Spleen (tissue), 13 donors: ENCODE measurements at places on chromosomes 12 and 14. TPM values are rescaled to one million over a fixed set of nuclear protein-coding genes. Genes with fewer than 3 reads are reported as not detected.

Gene ERBB3
- 0.81 TPM for total RNA-seq

Gene CCDC198
- total RNA-seq, result not detected

Gene GPRC5D
- total RNA-seq, result 1.4 TPM

Gene CLEC2B
- 60.1 TPM for total RNA-seq

DNA sequence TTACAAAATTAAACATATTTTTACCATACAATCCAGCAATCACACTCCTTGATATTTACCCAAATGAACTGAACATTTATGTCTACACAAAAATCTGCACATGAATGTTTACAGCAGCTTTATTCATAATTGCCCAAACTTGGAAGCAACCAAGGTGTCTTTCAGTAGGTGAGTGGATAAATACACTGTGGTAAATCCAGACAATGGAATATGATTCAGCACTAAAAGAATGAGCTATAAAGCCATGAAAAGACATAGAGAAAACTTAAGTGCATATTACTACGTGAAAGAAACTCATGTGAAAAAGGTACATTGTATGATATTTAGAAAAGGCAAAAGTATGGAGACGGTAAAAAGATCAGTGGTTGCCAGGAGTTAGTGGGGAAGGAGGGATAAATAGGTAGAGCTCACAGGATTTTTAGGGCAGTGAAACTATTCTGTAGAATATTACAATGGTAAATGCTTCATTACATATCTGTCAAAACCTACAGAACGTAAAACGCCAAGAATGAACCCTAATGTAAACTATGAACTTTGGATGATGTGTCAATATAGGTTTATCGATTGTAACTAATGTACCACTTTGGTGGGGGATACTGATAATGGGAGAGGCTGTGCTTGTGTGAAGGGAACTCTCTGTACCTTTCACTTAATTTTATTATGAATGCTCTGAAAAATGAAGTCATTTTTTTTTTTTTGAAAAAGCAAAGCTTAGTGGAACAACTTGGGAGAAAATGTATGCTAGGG is 295.7 kb downstream of the CEP128 start:
- H3K4me3 ChIP-seq, result no peak overlapping the region
- DNase-seq, result no peak
- no peaks in the 10 kb centered on the region for H3K36me3 ChIP-seq

GRCh38 chr12:74581439-74581838 is 43.8 kb downstream of the ATXN7L3B start:
- H3K27me3 ChIP-seq, result no peaks in the 10 kb centered on the region
- no peaks in the 10 kb centered on the region for H3K36me3 ChIP-seq
- no peak overlapping the region for H3K4me3 ChIP-seq
- no peaks in the 10 kb centered on the region for H3K4me1 ChIP-seq
- H3K27ac ChIP-seq, result no peak overlapping the region
- DNase-seq, result no peak

GRCh38 chr12:64600164-64600561 is 10.1 kb upstream of the RASSF3 start:
- no peaks in the 10 kb centered on the region for H3K27me3 ChIP-seq
- H3K36me3 ChIP-seq, result no peaks in the 10 kb centered on the region
- no peak overlapping the region for H3K27ac ChIP-seq

- peak overlapping the region; percentile 22 for H3K4me3 ChIP-seq
- H3K27me3 ChIP-seq, result no peaks in the 10 kb centered on the region
- no peak for DNase-seq
- no peaks in the 10 kb centered on the region for H3K36me3 ChIP-seq
- peaks cover 62% of the 10 kb centered on the region for H3K4me1 ChIP-seq
These were observed 7.5 kb downstream of the HEBP1 start for GRCh38 chr12:12992418-12993130.

DNA sequence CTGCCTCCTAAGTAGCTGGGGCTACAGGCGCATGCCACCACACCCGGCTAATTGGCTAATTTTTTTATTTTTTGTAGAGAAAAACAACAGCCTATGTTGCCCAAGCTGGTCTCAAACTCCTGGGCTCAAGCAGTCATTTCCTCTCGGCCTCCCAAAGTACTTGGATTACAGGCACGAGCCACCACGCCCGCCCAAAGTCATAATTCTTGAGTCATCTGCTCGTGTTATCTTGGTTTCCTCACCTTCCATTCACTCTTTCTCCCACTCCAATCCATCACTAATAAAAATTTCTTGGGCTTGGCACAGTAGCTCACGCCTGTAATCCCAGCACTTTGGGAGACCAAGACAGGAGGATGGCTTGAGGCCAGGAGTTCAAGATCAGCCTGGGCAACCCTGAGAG is 32.0 kb downstream of the ITGA7 start:
- DNase-seq, result no peak
- H3K4me1 ChIP-seq, result no peaks in the 10 kb centered on the region
- no peaks in the 10 kb centered on the region for H3K36me3 ChIP-seq
- H3K4me3 ChIP-seq, result no peak overlapping the region
- peak overlapping the region; percentile 22 for H3K27ac ChIP-seq

DNA sequence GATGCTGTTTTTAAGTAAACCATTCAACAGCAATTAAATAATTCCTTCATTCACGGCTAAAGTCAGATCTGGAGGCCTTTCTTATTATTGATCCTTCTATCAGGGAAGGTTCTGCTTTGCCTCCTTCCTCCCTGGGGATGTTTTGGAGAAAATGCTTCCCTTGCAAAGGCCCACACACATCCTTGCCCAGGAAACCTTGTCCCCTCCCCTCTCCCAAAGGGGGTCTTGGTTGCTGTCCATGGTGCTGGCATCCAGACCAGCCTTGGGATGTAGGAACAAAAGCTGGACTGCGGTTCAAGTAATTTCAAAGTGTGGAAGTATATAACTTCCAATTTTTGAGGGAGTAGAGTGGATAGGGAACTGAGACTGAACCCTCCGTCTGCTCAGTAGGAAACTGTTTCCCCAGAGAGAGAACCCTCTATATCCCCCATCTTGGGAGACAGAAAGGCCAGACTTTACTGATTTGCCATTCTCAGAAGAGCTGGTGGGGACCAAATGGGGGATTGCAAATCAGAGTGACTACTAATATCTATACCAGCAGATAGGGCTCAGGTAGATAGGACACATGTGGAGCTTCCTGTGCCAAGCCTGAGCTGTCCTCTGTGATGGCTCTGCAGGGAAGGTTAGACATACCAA is 5.6 kb downstream of the MARCHF9 start:
- no peak overlapping the region for H3K4me3 ChIP-seq
- H3K4me1 ChIP-seq, result peaks cover 30% of the 10 kb centered on the region

- no peak overlapping the region for H3K4me3 ChIP-seq
- no peaks in the 10 kb centered on the region for H3K36me3 ChIP-seq
- no peaks in the 10 kb centered on the region for H3K27me3 ChIP-seq
- H3K27ac ChIP-seq, result no peak overlapping the region
These were observed 4.7 kb upstream of the DIO2 start for GRCh38 chr14:80215756-80216581.

DNA sequence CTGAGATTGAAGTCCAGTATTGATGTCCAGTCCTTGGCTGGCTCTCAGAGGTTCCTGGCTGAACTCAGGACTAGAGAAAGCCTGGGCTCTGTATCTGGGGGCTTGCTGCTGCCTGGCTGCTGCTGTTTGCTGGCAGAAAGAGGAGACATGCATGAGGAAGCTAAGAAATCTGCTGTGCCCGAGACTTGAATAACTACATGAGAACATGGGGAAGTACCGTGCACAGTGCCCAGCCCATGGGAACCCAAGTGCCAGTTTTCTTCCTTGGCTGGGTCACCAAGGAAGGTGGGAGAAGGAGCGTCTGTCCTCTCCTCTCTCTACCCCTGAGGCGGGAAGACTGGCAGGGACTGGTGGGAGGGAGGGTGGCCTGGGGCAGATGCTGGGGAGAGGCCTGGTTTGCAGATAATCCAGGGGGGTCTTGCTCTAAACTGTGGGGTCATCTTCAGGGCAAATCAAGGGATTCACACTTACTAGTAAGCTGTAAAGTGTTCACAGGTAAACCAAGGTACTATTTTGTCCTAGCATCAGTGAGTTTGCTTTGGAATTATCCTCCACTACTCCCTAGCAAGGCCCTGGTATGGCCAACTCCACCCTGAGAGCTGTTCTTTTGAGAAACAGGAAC is 13.8 kb upstream of the ZFP36L1 start:
- peaks cover 21% of the 10 kb centered on the region for H3K4me1 ChIP-seq
- DNase-seq, result peak; percentile 84
- H3K36me3 ChIP-seq, result no peaks in the 10 kb centered on the region
- H3K4me3 ChIP-seq, result no peak overlapping the region

DNA sequence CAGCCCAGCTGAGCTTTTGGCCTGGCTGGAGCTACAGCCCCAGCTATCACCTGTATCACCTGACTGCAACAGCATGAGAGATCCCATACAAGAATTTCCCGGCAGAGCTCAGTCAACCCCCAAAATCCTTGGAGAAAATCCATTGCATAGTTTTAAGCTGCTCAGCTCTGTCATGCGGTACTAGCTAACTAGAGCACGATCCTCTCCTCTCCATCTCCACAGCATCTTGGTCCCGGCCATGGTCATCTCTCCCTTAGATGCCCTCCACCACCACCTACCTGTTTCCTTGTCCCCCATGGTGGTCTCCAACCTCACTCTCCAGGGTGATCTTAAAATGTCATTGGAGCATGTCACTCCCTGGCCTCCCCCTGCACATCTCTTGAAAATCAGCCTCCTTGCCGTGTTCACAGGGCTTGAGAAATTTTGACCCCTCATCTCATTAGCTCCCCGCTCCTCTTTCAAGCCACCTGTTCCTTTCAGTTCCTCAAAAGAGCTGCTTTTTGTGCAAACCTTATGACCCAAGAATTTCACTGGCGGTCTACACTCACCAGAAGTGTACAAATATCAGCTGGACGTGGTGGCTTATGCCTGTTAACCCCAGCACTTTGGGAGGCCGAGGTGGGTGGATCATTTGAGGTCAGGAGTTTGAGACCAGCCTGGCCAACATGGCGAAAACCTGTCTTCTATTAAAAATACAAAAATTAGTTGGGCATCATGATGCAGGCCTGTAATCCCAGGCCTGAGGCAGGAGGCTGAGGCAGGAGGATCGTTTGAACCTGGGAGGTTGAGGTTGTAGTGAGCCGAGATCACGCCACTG is 8.1 kb upstream of the CLMN start:
- peak overlapping the region; percentile 21 for H3K4me3 ChIP-seq
- H3K27me3 ChIP-seq, result no peaks in the 10 kb centered on the region
- H3K36me3 ChIP-seq, result no peaks in the 10 kb centered on the region
- H3K27ac ChIP-seq, result peak overlapping the region; percentile 72

DNA sequence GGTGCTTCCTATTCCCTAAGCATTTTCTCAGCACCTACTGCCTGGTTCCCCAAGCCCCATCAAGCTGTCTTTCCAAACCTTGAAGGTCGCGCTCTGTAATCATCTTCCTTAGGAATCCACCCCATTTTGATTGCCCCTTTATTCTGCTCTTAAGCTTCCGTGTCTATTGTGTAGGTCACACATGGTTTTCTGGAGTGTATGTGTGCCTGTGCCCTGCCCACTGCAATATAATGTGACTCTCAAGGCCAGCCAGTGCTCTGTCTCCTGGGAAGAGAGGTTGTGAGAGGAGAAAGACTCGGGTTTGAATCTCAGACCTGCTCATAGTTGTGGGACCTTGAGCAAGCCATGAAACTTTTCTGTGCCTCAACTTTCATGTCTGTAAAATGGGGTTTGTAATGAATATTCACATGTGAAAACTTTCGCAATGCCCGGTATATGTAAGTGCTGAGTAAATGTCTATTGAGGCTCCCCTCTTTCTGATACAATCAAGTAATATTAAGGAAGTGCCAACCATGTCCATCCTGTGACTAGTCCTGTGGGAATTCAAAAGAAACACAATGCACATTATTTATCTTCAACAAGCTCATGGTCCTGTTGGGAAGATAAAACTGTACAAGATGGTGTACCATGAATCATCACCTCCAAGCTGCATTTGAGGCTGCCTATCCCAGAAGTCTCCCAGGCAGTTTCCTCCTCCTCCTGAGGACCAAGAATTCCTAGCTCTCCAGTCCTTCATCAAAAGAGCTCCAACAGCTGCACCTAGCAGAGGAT is 774 bp upstream of the KRT75 start:
- H3K4me1 ChIP-seq, result no peaks in the 10 kb centered on the region
- no peaks in the 10 kb centered on the region for H3K36me3 ChIP-seq
- H3K27ac ChIP-seq, result no peak overlapping the region
- no peak overlapping the region for H3K4me3 ChIP-seq
- H3K27me3 ChIP-seq, result no peaks in the 10 kb centered on the region
- DNase-seq, result no peak

DNA sequence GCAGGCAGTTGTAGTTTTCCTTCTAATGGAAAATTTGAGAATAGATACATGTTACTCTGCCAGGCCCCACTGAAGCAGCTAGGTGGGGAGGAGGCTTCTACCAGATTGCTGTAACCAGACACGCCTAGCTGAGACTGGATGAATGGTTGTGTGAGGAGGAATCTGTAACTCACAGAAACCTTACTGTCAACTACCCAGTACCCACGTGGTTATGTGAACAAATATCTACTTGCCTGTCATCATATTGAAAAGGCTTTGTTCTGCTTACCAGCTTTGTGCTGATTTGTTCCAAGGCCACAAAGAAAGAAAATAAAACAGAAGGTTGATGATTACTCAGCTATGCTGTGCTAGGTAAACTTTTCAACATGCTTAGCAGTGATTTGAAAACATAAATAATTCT is 167.2 kb downstream of the CAPZA3 start:
- no peaks in the 10 kb centered on the region for H3K27me3 ChIP-seq
- H3K27ac ChIP-seq, result no peak overlapping the region
- H3K36me3 ChIP-seq, result no peaks in the 10 kb centered on the region
- H3K4me1 ChIP-seq, result no peaks in the 10 kb centered on the region
- DNase-seq, result no peak

GRCh38 chr14:40123816-40124215 is 691.6 kb upstream of the FBXO33 start:
- no peaks in the 10 kb centered on the region for H3K27me3 ChIP-seq
- DNase-seq, result no peak
- H3K27ac ChIP-seq, result no peak overlapping the region
- no peak overlapping the region for H3K4me3 ChIP-seq

DNA sequence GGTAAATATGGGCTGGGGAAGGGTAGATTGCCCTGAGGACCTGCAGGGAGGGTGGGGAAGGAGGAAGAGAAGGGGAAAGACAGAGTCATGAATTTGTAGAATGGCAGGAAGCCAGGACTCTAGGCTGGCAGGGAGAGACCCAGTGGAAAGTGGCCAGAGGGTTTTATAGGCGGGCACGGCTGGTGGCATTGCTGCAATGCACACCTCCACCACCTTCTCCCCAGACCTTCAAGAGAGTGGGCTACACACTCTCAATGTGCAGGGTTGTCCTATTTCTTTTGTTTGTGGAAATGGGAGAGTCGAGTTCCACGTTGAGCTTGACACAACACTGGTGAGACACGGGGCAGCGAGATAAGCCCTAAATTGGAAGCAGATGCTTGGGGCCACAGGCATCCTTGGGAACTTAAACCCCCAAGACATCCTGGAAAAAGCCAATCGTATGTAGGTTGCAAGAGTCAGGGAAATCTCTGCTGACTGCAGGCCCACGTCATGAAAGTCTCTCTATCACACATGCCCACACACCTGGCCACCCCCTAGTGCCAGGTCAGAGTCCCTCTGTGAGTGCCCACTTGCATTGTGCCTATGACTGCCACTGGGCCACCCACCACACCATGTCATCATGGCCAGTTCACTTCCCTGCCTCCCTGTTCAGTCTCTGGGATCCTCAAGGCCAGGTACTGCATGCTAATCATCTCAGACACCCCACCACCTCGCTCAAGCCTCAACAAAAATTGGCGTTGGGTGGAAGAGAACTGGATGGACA is 38.0 kb upstream of the BDKRB2 start:
- no peak overlapping the region for H3K4me3 ChIP-seq
- DNase-seq, result peak; percentile 38
- no peak overlapping the region for H3K27ac ChIP-seq
- H3K27me3 ChIP-seq, result no peaks in the 10 kb centered on the region
- H3K36me3 ChIP-seq, result no peaks in the 10 kb centered on the region
